Mesothelial cell of epicardium (in vitro differentiated cells): ENCODE measurements at places on chromosomes 3 and 15. TPM values are rescaled to one million over a fixed set of nuclear protein-coding genes. Genes with fewer than 3 reads are reported as not detected.

DNA sequence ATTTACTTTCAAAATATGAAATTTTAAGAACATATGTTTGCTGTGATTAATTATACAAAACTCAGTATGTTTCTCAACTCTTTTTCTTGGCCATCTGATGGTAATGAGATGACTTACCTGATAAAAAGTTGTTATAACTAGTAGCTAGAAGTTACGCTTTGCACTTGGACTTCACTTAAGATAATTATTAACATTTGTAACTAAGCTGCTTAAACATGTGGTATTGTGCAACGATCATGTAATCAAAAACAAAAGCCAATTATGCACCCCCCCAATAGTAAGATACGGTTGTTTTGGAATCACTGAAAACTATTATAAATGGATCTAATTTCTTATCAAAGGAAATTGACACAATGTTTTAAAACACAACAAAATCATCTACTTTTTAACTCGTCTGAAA is 342.9 kb downstream of the CNTN3 start:
- no peak for DNase-seq
- no peaks in the 10 kb centered on the region for H3K36me3 ChIP-seq
- peaks cover 5% of the 10 kb centered on the region for H3K4me1 ChIP-seq
- H3K27ac ChIP-seq = no peak overlapping the region

- H3K27me3 ChIP-seq = peaks cover 1% of the 10 kb centered on the region
- H3K27ac ChIP-seq = no peak overlapping the region
- H3K4me3 ChIP-seq = no peak overlapping the region
- DNase-seq = no peak
- no peaks in the 10 kb centered on the region for H3K36me3 ChIP-seq
Measured at GRCh38 chr3:127796831-127797150, 25.5 kb downstream of the MGLL start.

DNA sequence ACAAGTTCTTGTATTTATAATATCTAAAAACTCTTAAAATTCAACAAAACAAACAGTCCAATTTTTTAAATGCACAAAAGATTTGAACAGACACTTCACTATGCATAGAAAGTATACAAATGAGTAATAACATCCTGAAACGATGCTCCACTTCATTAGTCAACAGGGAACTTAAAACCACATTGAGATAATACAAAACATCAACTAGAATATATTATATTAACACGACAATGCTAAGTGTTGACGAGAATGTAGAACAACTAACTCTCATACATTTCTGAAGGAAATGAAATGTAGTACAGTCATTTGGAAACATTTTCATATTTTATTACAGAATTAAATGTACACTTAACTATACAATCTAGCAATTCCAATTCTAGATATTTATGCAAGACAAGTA is 93.4 kb downstream of the IGSF11 start:
- H3K4me3 ChIP-seq = no peak overlapping the region
- no peaks in the 10 kb centered on the region for H3K27me3 ChIP-seq
- DNase-seq = no peak
- no peak overlapping the region for H3K27ac ChIP-seq

DNA sequence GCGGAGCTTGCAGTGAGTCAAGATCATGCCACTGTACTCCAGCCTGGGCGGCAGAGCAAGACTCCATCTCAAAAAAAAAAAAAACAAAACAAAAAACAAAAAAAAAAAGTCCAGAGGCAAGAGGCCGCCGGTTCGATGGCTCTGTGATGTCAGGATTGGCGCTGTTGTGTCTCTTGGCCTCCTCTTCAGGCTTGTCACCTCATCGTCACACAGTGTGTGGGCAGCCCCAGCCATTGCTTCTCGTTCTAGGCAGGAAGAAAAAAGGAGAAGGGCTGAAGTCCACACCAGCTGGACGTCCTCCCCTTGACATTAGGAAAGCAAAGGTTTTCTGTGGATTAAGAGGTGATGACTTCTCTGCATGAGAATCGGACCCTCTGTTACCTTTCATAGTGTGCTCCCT is 191.1 kb downstream of the NSMCE3 start:
- DNase-seq = no peak
- H3K27ac ChIP-seq = no peak overlapping the region
- peaks cover 1% of the 10 kb centered on the region for H3K36me3 ChIP-seq

- H3K4me1 ChIP-seq = no peaks in the 10 kb centered on the region
- H3K4me3 ChIP-seq = no peak overlapping the region
- no peak overlapping the region for H3K27ac ChIP-seq
- H3K36me3 ChIP-seq = no peaks in the 10 kb centered on the region
Measured at GRCh38 chr15:61173899-61174689, 55.0 kb downstream of the RORA start.

- H3K27me3 ChIP-seq = peaks cover 1% of the 10 kb centered on the region
- H3K4me3 ChIP-seq = no peak overlapping the region
- no peak overlapping the region for H3K27ac ChIP-seq
- DNase-seq = no peak
Measured at GRCh38 chr15:38810686-38811085, 246.1 kb upstream of the RASGRP1 start.

The DZIP3 gene
- 26.9 to 27.2 TPM (median 27.2 TPM) in 3 replicates for total RNA-seq

- H3K27me3 ChIP-seq = peaks cover 36% of the 10 kb centered on the region
- no peak overlapping the region for H3K4me3 ChIP-seq
- DNase-seq = no peak
- peaks cover 3% of the 10 kb centered on the region for H3K4me1 ChIP-seq
Measured at GRCh38 chr3:182671541-182671940, 121.8 kb upstream of the ATP11B start.

DNA sequence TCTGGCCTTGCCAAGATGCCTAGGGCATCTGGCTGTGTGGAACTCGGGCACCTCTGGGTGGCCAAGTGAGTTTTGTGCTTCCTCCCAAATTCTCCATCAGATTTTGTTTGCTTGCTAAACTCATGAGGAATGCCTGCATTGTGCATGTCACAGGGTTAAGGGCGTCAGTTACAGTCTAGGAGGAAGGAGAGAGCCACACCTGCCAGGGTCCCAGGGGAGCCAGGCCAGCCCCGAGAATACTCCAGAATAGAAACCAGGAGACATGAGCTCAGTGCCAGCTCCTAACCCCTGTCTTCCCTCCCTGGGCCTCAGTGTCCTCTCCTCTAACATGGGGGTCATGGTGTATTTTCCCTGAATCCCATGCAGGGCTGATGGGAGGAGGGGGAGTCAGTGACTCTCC is 22.0 kb upstream of the SKOR1 start:
- H3K36me3 ChIP-seq = peaks cover 2% of the 10 kb centered on the region
- no peak overlapping the region for H3K4me3 ChIP-seq
- H3K27me3 ChIP-seq = peaks cover 1% of the 10 kb centered on the region
- peaks cover 10% of the 10 kb centered on the region for H3K4me1 ChIP-seq
- no peak overlapping the region for H3K27ac ChIP-seq

DNA sequence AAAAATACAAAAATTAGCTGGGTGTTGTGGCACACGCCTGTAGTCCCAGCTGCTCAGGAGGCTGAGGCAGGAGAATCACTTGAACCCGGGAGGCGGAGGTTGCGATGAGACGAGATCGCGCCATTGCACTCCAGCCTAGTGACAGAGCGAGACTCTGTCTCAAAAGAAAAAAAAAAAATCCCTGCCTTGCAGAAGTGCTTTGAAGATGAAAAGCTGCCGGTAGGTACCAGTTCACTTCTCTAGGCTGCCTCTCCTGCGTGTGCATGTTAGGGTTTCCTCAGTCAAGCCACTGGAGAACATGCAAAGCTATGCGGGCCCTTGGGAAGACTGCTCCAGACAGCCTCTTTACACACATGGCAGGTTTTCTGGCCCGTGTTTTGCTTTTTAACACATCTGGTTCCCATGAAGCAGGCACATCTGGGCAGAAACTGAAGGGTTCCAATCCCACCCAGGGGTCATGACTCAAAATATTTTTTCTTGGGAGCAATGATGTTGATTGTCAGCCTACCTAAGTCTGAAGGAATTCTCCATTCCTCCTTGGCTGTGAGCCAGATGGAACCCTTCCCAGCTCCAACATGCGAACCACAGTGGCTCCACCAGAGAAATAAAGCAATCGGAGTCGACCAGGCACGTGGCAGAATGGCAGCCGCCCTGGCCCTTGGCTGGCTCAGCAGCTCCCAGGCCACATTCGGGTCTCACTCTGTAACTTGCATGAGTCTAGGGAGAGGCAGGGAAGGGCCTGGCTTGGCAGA is 29.6 kb downstream of the MGLL start:
- H3K4me3 ChIP-seq = no peak overlapping the region
- H3K27me3 ChIP-seq = no peaks in the 10 kb centered on the region
- H3K36me3 ChIP-seq = no peaks in the 10 kb centered on the region
- peak; percentile 70 for DNase-seq

The GRIP2 gene
- 1.0 to 1.1 TPM (median 1.0 TPM) in 3 replicates for total RNA-seq

The LNP1 gene
- 4.3 to 4.9 TPM (median 4.4 TPM) in 3 replicates for total RNA-seq

GRCh38 chr3:140135461-140135860 is 200.5 kb downstream of the CLSTN2 start:
- peaks cover 27% of the 10 kb centered on the region for H3K4me1 ChIP-seq
- no peaks in the 10 kb centered on the region for H3K36me3 ChIP-seq
- H3K27ac ChIP-seq = no peak overlapping the region
- H3K27me3 ChIP-seq = peaks cover 33% of the 10 kb centered on the region
- no peak overlapping the region for H3K4me3 ChIP-seq
- DNase-seq = no peak

- no peaks in the 10 kb centered on the region for H3K36me3 ChIP-seq
- H3K4me3 ChIP-seq = no peak overlapping the region
- DNase-seq = no peak
Measured at GRCh38 chr15:39205081-39205480, 375.8 kb upstream of the THBS1 start.

The CKMT1B gene
- 0.20 to 0.44 TPM in 2 of 3 replicates, not detected in the other for total RNA-seq

- no peaks in the 10 kb centered on the region for H3K36me3 ChIP-seq
- H3K4me3 ChIP-seq = no peak overlapping the region
- peaks cover 33% of the 10 kb centered on the region for H3K27me3 ChIP-seq
- no peaks in the 10 kb centered on the region for H3K4me1 ChIP-seq
Measured at GRCh38 chr3:263393-263792, 66.8 kb downstream of the CHL1 start.

The FOXL2NB gene
- not detected in 3 replicates for total RNA-seq

The CFAP100 gene
- not detected in 3 replicates for total RNA-seq

DNA sequence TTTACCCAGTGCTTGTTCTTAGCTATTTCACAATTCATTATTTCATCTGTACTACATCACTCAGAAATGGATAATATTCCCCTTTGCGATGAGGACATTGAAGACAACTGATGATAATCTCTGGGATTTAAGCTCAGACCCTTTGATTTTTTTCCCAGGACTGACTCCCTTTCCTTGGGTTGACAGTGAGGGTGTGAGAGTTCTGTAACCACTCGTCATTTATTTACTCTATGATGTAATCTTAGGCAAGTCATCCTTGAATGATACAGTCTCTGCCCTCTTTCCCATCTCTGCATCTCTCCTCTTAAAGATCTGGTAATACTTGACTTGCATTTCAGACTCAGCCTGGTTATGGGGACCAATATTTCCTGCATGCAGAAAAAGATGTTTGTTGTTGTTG is 1041.7 kb downstream of the AGBL1 start:
- H3K27ac ChIP-seq = no peak overlapping the region
- peaks cover 8% of the 10 kb centered on the region for H3K27me3 ChIP-seq
- no peak for DNase-seq
- H3K4me1 ChIP-seq = peaks cover 15% of the 10 kb centered on the region
- H3K4me3 ChIP-seq = no peak overlapping the region

DNA sequence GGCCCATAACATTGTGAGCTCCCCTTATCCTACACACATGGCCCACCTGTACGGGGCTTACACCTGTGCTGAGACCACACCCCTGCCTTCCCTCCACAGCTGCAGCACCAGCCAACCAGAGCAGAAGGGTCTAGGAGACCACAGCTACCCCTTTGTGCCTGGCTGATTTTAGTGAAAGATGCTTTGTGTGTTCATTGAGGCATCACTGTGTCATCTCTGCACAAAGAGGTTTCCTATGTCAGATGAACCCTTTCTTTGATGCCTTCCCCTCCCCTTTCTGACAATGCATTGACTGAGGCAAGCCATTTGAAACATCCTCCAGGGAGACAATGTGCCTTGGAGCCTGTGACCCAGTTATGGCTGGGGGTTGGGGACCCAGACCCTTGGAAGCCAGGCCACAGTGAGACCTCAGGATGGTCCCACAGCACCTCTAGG is 54.9 kb upstream of the SLC7A14 start:
- no peaks in the 10 kb centered on the region for H3K36me3 ChIP-seq
- H3K27me3 ChIP-seq = no peaks in the 10 kb centered on the region
- peaks cover 14% of the 10 kb centered on the region for H3K4me1 ChIP-seq
- no peak overlapping the region for H3K27ac ChIP-seq

The C3orf62 gene
- total RNA-seq = 13.2 to 14.7 TPM (median 13.4 TPM) in 3 replicates

The C3orf20 gene
- 0.09 to 0.13 TPM (median 0.11 TPM) in 3 replicates for total RNA-seq

GRCh38 chr3:56975567-56975966 is 84.9 kb upstream of the SPATA12 start:
- no peak overlapping the region for H3K4me3 ChIP-seq
- peaks cover 12% of the 10 kb centered on the region for H3K4me1 ChIP-seq
- no peaks in the 10 kb centered on the region for H3K27me3 ChIP-seq
- no peak for DNase-seq
- H3K27ac ChIP-seq = no peak overlapping the region

The PLCH1 gene
- 1.0 to 1.3 TPM (median 1.2 TPM) in 3 replicates for total RNA-seq

The DUOXA1 gene
- total RNA-seq = 5.8 to 7.5 TPM (median 6.6 TPM) in 3 replicates

GRCh38 chr15:59304034-59304795 is 68.5 kb downstream of the MYO1E start:
- H3K4me1 ChIP-seq = peaks cover 12% of the 10 kb centered on the region
- no peak overlapping the region for H3K27ac ChIP-seq
- H3K36me3 ChIP-seq = no peaks in the 10 kb centered on the region
- no peak for DNase-seq
- H3K4me3 ChIP-seq = no peak overlapping the region

GRCh38 chr15:82802497-82802896 is 3.4 kb downstream of the FSD2 start:
- DNase-seq = no peak
- peaks cover 9% of the 10 kb centered on the region for H3K4me1 ChIP-seq
- H3K27ac ChIP-seq = no peak overlapping the region
- no peak overlapping the region for H3K4me3 ChIP-seq
- peaks cover 46% of the 10 kb centered on the region for H3K27me3 ChIP-seq
- no peaks in the 10 kb centered on the region for H3K36me3 ChIP-seq

GRCh38 chr15:100516643-100517512 is 11.9 kb downstream of the CERS3 start:
- no peaks in the 10 kb centered on the region for H3K36me3 ChIP-seq
- no peak overlapping the region for H3K4me3 ChIP-seq
- H3K4me1 ChIP-seq = no peaks in the 10 kb centered on the region
- no peak for DNase-seq

The SEC11A gene
- total RNA-seq = 120 to 126 TPM (median 121 TPM) in 3 replicates

- peak overlapping the region; percentile 62 for H3K27ac ChIP-seq
- peak; percentile 31 for DNase-seq
- peaks cover under 1% of the 10 kb centered on the region for H3K27me3 ChIP-seq
- no peak overlapping the region for H3K4me3 ChIP-seq
- H3K36me3 ChIP-seq = no peaks in the 10 kb centered on the region
- peaks cover 4% of the 10 kb centered on the region for H3K4me1 ChIP-seq
Measured at GRCh38 chr15:101024073-101024695, 105.0 kb downstream of the LRRK1 start.

- H3K36me3 ChIP-seq = peaks cover 34% of the 10 kb centered on the region
- no peak overlapping the region for H3K4me3 ChIP-seq
- no peak overlapping the region for H3K27ac ChIP-seq
- DNase-seq = no peak
- H3K4me1 ChIP-seq = no peaks in the 10 kb centered on the region
- H3K27me3 ChIP-seq = no peaks in the 10 kb centered on the region
Measured at GRCh38 chr3:126050050-126050392, 33.9 kb downstream of the SLC41A3 start.

- H3K4me3 ChIP-seq = no peak overlapping the region
- H3K4me1 ChIP-seq = peaks cover 16% of the 10 kb centered on the region
- no peak overlapping the region for H3K27ac ChIP-seq
- H3K27me3 ChIP-seq = no peaks in the 10 kb centered on the region
Measured at GRCh38 chr3:197256836-197257444, 41.5 kb downstream of the DLG1 start.

The ZNF860 gene
- total RNA-seq = 0.63 to 1.3 TPM (median 1.2 TPM) in 3 replicates

GRCh38 chr15:79689030-79689429 is 207.8 kb downstream of the MTHFS start:
- no peak overlapping the region for H3K4me3 ChIP-seq
- peaks cover 11% of the 10 kb centered on the region for H3K27me3 ChIP-seq
- no peak overlapping the region for H3K27ac ChIP-seq
- H3K4me1 ChIP-seq = no peaks in the 10 kb centered on the region
- peaks cover 3% of the 10 kb centered on the region for H3K36me3 ChIP-seq
